GM19239 (cell line): ENCODE measurements at places on chromosomes 1 and 21.

DNA sequence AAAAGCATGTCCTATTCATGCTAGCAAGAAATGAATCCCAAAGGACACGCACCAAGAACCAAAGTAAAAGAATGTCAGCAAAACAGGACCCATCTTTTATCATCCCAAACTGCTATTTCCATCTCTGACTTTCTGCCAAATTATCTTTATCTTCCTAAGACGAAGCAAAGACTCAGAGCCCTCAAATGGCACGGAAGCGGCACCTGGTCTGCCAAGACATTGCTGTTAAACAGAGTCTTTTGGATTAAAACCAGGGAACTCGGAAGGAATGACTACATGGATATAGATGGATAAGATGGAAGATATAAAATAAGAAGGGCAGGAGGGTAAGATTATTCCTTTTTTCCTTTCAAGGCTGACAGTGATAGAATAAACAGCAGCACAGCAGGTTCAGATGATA is 60.8 kb upstream of the LBR start:
- DNase-seq, result no peak

DNA sequence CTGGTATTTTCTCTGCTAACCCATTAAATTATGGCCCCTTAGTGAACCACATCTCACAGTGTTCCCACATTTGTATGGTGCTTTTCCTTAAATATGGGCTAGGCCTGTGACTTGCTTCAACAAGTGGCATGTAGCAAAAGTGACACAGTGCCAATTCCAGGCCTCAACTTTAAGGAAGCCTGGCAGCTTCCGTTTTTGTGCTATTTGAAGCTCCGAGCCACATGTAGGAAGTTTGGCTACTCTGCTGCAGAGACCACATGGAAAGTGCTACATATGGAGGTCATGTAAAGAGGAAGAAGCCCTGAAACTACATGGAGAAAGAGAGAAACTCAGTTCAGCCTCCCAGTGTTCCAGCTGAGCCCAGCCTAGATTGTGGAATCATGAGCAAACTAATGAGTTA is 28.5 kb upstream of the DR1 start:
- no peak for DNase-seq

- no peak for DNase-seq
Observed at GRCh38 chr1:235948774-235949427, 82.2 kb upstream of the LYST start.

GRCh38 chr1:220818421-220819173 is 31.9 kb downstream of the MTARC1 start:
- DNase-seq, result no peak

GRCh38 chr1:156608036-156608674 is 6.9 kb upstream of the GPATCH4 start:
- no peak for DNase-seq

GRCh38 chr1:33349081-33349759 is 28.3 kb upstream of the A3GALT2 start:
- peak; percentile 55 for DNase-seq
